ENCODE measurements at places on chromosomes 5 and 9.

DNA sequence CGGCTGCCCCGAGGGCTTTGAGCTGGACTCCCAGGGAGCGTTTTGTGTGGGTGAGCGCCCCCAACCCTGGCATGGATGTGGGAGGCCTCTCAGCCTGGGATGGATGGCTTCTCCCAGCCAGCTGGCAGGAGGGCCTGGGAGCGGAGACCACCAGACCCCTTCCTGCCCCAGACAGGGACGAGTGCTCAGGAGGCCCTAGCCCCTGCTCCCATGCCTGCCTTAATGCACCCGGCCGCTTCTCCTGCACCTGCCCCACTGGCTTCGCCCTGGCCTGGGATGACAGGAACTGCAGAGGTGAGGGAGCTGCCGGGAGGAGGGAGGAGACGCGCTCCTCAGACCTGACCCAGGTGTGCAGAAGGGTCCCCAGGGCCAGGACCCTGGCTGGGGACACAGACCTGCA, 17.4 kb upstream of the ASS1 start:
- DNase-seq, result no peak

GRCh38 chr5:146852089-146852488, 26.5 kb downstream of the PPP2R2B start:
- DNase-seq, result no peak

- DNase-seq, result no peak
These were observed 20.0 kb upstream of the TEK start for GRCh38 chr9:27088981-27089380.

DNA sequence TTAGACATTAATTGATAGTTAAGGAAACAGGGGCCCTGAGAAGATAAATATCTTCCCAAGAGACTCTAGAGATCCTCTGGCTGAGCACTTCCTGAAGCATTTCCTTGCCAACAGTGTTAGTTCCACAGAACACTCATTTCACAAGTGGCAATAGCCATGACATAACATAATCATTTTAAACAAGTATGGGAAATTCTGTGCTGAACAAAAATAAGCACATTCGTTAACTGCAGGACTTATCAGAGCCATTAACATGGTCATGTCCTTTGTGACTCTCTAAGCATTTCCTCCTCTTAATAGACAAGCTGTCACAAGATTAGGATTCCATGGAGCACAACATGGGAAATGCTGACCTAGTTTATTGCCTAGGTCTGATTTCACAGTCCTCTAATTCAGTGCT, 184.9 kb downstream of the SNX18 start:
- DNase-seq, result no peak

GRCh38 chr5:143929486-143929885, 117.5 kb downstream of the HMHB1 start:
- no peak for DNase-seq

GRCh38 chr5:72518001-72518683, 10.9 kb upstream of the ZNF366 start:
- peak; percentile 66 for DNase-seq

- peak; percentile 2 for DNase-seq
These were observed 20.2 kb upstream of the SUB1 start for GRCh38 chr5:32565145-32565544.

DNA sequence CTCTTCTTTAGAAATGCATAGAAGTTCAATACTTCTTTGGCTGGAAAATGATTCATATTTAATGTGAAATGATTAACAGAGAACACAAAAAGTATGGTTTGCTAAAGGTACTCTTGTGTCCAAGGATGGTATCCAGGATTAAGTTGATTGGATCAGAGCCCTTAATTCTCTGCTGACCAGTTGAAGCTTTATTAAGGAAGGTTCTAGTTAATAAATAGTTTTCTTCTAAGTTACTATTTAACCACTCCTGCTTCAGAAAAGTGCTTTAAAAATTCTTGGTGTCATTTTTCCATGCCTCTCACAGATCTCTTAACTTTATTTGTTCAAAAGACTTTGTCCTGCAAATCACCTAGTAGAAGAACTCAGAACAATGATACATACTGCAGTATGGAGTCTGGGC, 134.3 kb downstream of the MEF2C start:
- DNase-seq, result no peak

DNA sequence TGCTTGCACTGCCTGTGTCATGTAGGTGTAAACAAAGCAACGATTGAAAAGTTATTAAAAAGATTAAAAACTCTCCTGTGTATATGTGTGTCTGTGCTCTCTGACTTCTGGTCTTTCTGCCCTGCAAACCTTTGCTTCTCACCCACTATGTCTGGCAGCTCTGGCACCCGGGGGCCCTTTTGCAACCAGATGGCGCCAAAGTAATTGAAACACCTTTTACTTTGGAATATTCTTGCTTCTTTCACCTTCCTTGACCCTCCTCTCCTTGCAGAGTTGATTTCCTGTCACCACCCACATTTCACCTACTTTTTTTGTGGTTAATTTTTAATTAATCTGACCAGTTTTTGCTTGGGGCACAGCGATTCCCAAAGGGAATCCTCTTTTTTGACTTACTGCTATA, 275.5 kb downstream of the ARHGEF28 start:
- DNase-seq, result no peak

- no peak for DNase-seq
These were observed 239.1 kb downstream of the ENC1 start for GRCh38 chr5:74401281-74401945.

- no peak for DNase-seq
These were observed 10.2 kb upstream of the NFIB start for GRCh38 chr9:14323985-14324650.

- no peak for DNase-seq
These were observed 717.5 kb downstream of the IRX1 start for GRCh38 chr5:4313138-4313537.

DNA sequence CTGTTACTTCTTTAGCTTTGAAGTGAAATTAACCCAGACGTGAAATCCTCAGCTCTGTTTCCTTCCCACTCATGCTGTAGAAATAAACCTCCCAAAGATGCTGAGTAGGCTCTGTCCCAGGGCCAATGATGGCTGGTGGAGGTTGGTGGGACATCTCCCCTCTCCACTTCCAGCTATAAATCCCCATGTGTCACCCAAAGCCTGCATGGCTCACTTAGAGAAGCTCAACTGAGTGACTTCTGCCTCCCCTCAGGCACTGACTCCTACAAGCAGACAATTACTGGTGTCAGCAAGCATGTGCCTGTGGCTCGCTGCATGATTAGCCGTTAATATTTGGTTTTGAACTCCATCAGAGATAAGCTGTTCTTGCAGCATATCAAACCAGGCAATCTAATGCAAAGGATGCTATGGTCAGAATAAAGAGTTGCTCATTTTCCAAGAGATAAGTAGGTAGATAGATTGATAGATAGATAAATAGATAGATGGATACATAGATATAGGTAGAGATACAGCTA, 569.5 kb upstream of the WWC1 start:
- no peak for DNase-seq

- DNase-seq, result no peak
These were observed 862.2 kb downstream of the DTWD2 start for GRCh38 chr5:118126159-118126558.

DNA sequence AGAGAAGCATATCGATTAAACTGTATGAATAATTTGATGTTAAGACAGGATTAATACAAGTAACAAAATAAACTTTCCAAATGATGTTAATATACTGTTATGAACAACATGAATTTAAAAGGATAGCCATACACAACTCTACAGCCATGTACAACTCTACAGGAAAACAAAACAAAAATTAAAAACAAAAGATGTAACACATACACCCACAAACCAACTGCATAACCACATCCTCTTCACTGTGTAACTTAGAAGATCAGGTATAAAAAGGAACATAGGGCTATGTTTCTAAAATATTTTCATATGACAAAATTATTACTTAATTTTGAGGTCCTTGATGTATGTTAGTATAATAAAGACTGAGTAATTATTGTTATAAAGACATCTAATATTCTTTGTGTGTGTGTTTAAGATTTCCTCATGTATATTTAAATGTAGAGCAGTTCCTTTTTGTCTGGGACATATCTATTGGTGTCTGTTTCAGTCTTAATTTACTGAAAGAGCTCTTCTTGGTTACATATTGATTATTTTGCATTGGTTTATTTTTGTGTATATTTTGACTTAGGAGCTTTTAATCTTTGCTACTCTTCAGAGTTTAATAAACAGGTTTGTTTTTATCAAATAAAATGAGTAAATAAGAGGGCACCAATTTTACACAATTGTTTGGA, 966.8 kb upstream of the CTNND2 start:
- DNase-seq, result no peak

DNA sequence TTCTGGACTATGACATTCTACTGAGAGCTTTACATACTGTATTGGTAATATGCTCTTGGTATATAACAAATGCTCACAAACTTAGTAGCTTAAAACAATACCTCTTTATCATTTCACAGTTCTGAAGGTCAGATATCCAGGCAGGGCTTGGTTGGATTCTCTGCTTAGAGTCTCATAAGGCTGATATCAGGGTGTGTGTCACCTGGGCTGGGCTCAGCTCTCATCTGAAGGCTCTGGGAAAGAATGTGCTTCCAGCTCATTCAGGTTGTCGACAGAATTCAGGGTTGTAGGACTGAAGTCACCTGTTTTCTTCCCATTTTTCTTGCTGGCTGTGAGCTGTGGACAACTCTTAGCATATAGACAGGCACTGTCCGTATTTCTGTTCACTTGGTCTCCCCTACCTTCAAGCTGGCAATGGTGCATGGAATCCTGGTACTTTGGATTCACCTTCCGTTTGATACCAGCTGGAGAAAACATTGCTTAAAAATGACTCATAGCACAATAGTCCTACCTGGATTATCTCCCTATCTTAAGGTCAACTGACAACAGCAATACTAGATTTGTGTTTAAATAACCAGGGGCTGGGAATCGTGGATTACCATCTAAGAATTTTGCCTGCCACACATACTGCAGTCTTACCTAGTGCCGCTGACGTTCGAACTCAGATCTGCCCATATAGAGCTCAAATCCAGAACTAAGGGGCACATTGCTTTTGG, 69.2 kb downstream of the RCL1 start:
- no peak for DNase-seq

- DNase-seq, result peak; percentile 35
These were observed 16.7 kb upstream of the KIF27 start for GRCh38 chr9:83937861-83938455.

GRCh38 chr9:113590991-113591898, 127.7 kb downstream of the RGS3 start:
- peak; percentile 75 for DNase-seq

GRCh38 chr5:150175536-150175935, 9.0 kb downstream of the CDX1 start:
- no peak for DNase-seq

DNA sequence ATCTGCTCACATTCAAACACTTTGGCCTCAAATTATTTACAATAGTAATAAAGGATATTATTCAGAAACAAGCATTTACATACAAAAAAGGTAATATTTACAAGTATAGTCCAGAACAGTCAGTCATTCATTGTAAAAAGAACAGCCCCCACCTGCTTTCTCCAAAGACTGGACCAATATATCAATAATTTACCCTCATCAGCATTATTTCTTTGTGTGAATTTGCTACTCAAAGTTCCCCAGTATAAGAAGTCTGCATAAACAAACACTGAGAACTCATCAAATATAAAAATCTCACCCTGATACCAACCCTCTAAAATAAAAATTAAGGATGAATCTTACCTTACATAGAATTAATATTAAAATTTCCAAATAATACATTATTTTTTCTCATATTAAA, 267.8 kb upstream of the POU5F2 start:
- no peak for DNase-seq

- no peak for DNase-seq
These were observed 19.6 kb downstream of the ANGPTL2 start for GRCh38 chr9:127102788-127103187.

- DNase-seq, result no peak
These were observed 13.2 kb downstream of the MACIR start for GRCh38 chr5:103271570-103272289.

- no peak for DNase-seq
These were observed 80.6 kb upstream of the POU5F2 start for GRCh38 chr5:93821891-93822415.

GRCh38 chr9:109496218-109496617, 1.9 kb downstream of the PTPN3 start:
- no peak for DNase-seq

DNA sequence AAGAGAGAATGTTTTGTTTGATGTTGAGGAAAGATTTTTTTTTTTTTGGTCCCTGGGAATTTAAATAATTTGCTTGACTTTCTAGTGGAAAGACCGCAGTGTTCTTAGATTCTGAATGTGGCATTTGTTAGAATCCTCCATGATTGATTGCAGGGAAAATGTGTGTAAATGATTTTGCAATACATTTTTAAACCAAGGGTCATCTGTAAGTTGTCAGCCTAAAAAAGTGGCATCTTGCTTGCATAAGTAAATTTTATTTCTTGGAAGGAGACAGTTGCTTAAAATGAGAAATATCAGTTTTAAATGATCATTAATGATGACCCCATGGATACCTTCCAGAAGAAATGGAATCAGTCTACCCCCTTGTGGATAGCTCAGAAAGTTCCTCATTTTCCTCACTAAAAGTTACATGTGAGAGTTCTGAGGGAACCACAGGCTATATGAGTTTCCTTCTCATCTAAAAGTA, 105.1 kb upstream of the SLC25A48 start:
- DNase-seq, result peak; percentile 3

Measured in GDM1 (cell line).